ENCODE measurements at places on chromosomes 11 and 22. TPM values are rescaled to one million over a fixed set of nuclear protein-coding genes. Genes with fewer than 3 reads are reported as not detected.

The NRXN2 gene
- 0.41 TPM for total RNA-seq

The TYMP gene
- total RNA-seq, result 65.6 TPM

The EFCAB6 gene
- total RNA-seq, result 0.29 TPM

The CCDC73 gene
- total RNA-seq, result not detected

The GPR83 gene
- total RNA-seq, result not detected

The CELSR1 gene
- total RNA-seq, result 0.36 TPM

The TRIM29 gene
- total RNA-seq, result not detected

The MFNG gene
- 106 TPM for total RNA-seq

The EHBP1L1 gene
- total RNA-seq, result 137 TPM

The PTGDR2 gene
- total RNA-seq, result 0.36 TPM

DNA sequence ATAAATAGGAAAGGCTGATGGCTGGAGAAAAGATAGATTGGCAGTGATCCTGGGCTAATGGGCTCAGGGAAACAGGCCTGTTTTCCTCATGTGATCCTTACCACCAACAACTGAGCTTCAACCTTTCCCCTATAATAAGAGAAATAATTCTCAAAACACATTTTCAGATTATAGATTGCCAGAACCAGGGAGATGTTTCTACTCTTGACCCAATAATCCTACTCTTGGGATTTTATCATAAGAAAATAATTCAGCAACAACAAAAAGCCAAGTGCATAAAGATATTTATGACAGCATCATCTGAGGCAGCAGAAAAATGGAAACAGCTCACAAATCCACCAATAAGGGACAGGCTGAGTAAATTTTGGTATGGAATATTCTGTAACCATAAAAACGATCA, 54.3 kb downstream of the ADM start:
- H3K4me3 ChIP-seq, result no peak overlapping the region
- peaks cover 27% of the 10 kb centered on the region for H3K27me3 ChIP-seq
- H3K27ac ChIP-seq, result no peak overlapping the region
- no peaks in the 10 kb centered on the region for H3K36me3 ChIP-seq
- H3K4me1 ChIP-seq, result no peaks in the 10 kb centered on the region

GRCh38 chr11:42598341-42598740, 713.5 kb upstream of the API5 start:
- no peak overlapping the region for H3K27ac ChIP-seq
- no peaks in the 10 kb centered on the region for H3K27me3 ChIP-seq
- no peaks in the 10 kb centered on the region for H3K4me1 ChIP-seq
- DNase-seq, result no peak
- H3K4me3 ChIP-seq, result no peak overlapping the region

- H3K27me3 ChIP-seq, result no peaks in the 10 kb centered on the region
- H3K4me1 ChIP-seq, result peaks cover 20% of the 10 kb centered on the region
- peak overlapping the region; percentile 89 for H3K4me3 ChIP-seq
- no peak for DNase-seq
Measured at GRCh38 chr22:21012446-21013407, 2.2 kb upstream of the P2RX6 start.

- peaks cover 22% of the 10 kb centered on the region for H3K36me3 ChIP-seq
- H3K27me3 ChIP-seq, result no peaks in the 10 kb centered on the region
- no peak overlapping the region for H3K27ac ChIP-seq
- H3K4me1 ChIP-seq, result peaks cover 2% of the 10 kb centered on the region
Measured at GRCh38 chr11:17992916-17993315, 19.9 kb downstream of the SERGEF start.

DNA sequence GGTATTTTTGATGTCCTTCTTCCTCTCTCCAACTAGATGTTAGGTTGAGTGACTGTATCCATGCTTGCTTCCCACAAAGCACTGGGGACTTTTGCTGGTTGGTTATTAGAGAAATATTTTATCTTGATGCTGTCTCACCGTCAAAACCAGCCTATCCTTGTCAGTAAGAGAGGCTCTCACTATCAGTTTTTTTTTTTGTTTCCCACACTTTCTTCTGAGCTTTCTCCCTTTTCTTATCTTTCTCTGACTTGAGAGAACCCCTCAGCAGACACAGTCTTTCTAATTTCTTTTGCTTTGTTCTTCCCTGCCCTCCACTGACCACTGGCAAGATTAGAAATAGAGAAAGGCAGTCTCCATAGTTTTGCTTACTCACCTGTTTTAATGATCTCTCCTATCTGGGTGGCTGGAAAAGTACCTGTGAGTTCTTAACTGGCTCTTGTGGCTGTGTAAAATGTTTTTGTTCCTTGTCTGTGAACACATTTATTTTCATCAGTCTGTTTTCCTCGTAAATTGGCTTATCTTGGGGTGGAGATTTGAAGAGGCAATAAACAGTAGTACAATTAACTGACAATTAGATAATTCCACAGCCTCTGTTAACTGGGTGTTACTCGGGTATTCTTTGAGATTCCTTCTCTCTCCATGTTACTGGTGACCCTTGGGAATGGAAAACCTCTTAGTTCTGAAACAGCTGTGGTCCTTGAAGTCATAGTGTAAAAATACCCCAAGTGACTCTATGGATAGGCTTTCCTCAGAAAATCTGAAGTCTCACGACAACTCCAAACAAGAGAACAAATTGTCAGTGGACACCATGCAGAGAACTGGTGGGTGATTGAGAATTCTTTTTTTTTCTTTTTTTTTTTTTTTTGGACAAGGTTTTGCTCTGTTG, at the start of gene NXPE1:
NXPE1 (minus strand) TSS at position 457 of the 886 bp plus-strand sequence. CDS start 8,680 bp downstream, outside the sequence.
- H3K4me3 ChIP-seq, result no peak within 1 kb of the TSS
- no peak within 1 kb of the TSS for H3K27ac ChIP-seq
- H3K27me3 ChIP-seq, result peaks cover 4% of the 10 kb centered on the region
- H3K36me3 ChIP-seq, result no peaks in the 10 kb centered on the region

DNA sequence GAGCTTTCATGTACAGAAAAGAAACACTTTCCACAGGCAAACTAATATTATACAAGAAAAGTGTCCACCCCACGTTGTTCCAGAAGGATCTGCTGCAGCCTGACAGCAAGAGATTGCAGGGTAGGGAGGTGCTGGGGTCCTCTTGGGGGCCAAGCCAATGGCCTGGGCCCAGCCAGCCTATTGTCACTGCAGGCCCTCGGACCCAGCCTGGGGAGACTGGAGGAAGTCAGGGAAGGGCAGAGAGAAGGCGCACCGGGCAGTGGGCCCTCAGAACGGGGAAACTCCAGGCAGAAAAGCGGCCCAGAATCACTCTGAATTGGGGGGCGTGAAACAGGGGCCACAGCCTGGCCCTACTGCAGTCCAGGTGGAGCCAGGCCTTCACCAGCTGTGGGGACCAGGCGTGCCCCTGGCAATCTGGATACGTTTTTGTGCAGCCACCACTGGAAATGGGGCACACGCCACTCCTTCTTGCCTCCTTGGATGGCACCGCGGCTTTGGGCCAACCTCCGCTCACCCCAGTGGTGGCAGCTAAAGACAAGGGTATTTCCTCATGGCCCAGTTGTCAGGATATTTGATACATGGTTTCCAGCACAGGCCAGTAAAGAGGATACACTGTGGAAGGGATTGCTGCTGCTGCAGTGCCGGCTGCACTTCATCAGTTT, 3.9 kb upstream of the NAP1L4 start:
- H3K4me1 ChIP-seq, result peaks cover 3% of the 10 kb centered on the region
- peaks cover 21% of the 10 kb centered on the region for H3K36me3 ChIP-seq
- no peaks in the 10 kb centered on the region for H3K27me3 ChIP-seq
- H3K27ac ChIP-seq, result no peak overlapping the region
- no peak overlapping the region for H3K4me3 ChIP-seq

DNA sequence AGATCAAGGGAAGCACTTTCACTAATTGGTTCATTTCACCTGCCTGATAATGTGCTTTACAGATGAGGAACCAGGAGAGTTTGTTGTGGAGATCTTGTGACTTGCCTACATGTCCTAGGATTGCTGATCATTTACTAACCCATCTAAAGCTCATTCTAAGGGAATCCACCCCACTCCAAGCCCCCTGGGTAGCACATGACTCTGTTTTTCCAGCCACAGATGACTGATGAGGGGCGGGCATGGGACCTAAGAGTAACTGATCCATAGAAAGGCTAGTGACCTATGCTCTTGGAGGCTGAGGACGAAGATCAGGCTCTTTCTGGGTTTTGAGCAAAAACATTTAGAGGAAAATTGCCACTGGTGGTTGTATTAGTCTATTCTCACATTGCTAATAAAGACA, 378.1 kb downstream of the CADM1 start:
- no peak overlapping the region for H3K4me3 ChIP-seq
- DNase-seq, result peak; percentile 11
- H3K4me1 ChIP-seq, result no peaks in the 10 kb centered on the region
- no peak overlapping the region for H3K27ac ChIP-seq
- H3K27me3 ChIP-seq, result peaks cover 3% of the 10 kb centered on the region
- H3K36me3 ChIP-seq, result no peaks in the 10 kb centered on the region

DNA sequence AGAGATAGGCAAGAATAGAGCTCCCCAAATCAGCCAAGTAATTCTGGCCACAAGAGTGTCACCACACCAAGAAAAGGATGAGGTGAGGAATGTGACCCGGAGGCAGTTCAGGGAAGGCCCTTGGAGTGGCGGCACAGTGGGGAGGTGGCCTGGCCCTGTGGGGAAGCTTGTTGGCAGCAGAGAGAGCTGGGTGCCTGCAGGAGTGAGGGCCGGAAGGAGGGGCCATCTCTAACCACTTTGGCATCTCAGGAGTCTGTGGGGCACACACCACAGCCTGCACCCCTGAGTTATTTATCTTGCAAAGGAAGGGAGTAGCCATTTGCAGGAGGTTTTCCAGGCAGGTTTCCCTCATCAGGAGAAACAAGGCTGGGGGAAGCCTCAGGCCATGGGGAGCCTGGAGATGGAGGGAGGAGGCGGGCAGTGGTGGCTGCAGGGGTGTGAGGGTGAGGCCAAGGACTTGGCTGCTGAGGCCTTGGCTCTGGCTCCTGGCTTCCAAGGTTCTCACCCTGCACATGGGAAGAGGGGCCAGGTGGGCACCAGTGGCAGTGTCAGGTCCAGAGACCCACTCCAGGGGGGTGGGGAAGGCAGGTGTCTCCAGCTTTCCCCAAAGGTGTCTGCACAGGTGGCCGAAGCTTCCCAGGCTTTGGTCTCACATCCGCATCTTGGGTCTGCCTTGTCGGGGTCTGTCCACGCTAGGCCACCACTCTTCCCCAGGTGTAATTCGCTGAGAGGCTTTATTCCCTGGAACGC, 370.2 kb downstream of the CTTN start:
- no peaks in the 10 kb centered on the region for H3K4me1 ChIP-seq
- no peaks in the 10 kb centered on the region for H3K36me3 ChIP-seq
- H3K4me3 ChIP-seq, result no peak overlapping the region
- peaks cover 4% of the 10 kb centered on the region for H3K27me3 ChIP-seq

DNA sequence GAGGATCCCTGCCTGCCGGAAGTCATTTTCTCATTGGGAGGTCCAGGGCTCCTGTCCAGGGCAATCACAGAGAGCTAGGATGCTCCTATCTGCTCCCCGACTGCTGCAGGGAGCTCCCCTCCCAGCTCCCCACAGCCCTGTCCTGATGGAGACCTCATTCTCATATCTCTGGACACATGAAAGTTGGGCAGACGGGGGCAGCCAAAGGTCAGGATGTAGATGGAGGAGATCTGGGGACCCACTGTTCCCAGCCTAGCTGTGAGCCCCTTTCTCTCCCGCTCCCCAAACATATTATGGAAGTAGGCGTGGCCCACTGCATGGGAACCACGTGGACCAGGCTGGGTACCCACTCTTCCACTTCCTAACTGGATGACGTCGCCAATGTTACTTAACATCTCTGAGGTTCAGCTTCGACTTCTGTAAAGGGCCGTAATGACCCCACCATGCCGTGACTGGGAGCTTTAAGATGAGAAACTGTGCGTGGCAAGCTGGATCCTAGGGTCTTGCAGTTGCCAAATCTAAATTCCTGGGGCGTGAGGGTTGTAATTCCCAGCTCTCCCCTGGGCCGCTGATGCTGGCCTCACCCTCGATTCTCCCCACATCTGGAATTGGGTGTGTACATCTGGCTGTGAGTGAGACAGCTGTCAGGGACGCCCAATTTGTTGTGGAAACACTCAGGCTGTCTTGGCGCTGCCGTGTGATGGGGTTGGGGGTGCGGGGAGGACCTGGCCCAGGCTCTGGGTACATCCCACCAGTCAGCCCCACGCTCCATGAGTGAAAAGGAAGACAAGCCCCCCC, 1.8 kb downstream of the CDC42EP2 start:
- peaks cover 10% of the 10 kb centered on the region for H3K4me1 ChIP-seq
- no peak for DNase-seq
- H3K4me3 ChIP-seq, result peak overlapping the region; percentile 54

GRCh38 chr11:59556917-59557348, 45.6 kb downstream of the OR4D9 start:
- peaks cover 41% of the 10 kb centered on the region for H3K4me1 ChIP-seq
- peak overlapping the region; percentile 75 for H3K4me3 ChIP-seq

GRCh38 chr11:117595440-117595839, 201.6 kb downstream of the DSCAML1 start:
- H3K27ac ChIP-seq, result no peak overlapping the region
- DNase-seq, result no peak
- no peaks in the 10 kb centered on the region for H3K4me1 ChIP-seq
- H3K4me3 ChIP-seq, result no peak overlapping the region
- H3K27me3 ChIP-seq, result peaks cover 20% of the 10 kb centered on the region
- H3K36me3 ChIP-seq, result no peaks in the 10 kb centered on the region

- no peak overlapping the region for H3K27ac ChIP-seq
- H3K4me3 ChIP-seq, result no peak overlapping the region
- no peak for DNase-seq
- H3K36me3 ChIP-seq, result peaks cover 4% of the 10 kb centered on the region
- no peaks in the 10 kb centered on the region for H3K27me3 ChIP-seq
Measured at GRCh38 chr11:45078236-45079074, 68.0 kb upstream of the PRDM11 start.

DNA sequence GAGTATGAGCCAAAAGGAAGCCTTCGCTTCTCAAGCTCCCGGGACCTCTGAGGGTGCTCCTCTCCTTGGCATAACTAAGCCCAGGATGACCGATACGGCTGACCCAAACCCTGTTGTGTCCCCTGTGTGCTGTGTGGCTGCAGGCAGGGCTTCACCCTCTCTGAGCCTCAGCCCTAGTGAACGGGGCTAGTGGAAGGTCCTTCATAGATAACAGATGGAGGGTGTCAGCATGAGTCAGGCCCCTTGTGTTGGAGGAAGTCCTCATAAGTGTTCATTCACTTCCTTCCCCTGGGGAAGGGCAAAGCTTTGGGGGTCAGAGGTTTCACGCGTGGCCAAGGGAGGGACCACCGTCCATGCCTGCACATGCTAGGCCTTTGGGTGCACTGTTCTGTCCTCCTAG, 21.5 kb downstream of the SHISAL1 start:
- no peak overlapping the region for H3K27ac ChIP-seq
- no peak for DNase-seq
- H3K36me3 ChIP-seq, result no peaks in the 10 kb centered on the region
- no peaks in the 10 kb centered on the region for H3K4me1 ChIP-seq
- peaks cover 6% of the 10 kb centered on the region for H3K27me3 ChIP-seq
- H3K4me3 ChIP-seq, result no peak overlapping the region

DNA sequence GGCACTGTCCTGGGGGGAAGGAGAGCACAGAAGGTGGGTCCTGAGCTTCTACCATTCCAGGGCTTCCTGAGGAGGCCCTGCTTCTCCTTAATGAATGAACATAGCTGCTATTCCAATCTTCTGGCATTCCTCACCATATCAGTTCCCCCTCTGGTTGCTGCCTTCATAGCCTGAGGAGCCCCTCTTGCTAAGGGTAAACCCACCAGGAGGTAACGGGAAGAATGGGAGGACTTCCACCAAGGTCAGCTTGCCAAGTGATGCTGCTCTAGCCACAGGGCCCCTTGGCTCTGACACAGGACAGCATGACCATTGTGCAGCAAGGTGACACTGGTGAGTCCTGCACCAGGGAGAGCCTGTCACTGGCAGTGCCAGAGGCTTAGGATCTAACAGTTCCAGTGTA, 1022.5 kb downstream of the TBC1D22A start:
- DNase-seq, result no peak
- no peak overlapping the region for H3K27ac ChIP-seq
- H3K36me3 ChIP-seq, result peaks cover 2% of the 10 kb centered on the region
